NCI-H1417 treated with DMSO at 0.1 percent for 48 hours (cell line): ENCODE measurements at places on chromosomes 6 and 20.

DNA sequence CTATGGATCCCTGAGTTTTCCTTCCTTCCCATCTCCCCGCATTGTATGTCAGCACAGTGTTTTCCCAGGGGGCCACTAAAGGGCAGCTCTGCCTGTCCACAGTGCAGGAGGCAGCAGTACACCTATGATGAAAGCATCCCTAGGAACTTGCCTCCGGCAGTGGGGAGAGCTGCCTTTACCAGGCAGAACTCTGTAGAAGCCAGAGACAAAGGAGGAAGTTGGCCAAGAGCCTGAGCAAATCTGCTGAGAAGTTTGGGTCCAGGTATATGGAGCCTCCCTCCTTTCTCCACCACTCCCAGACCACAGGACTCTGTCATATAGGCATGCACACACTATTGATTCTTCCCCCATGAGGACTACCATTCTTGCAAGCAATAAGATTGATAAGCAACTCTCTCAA is 282.7 kb downstream of the TBC1D7 start:
- no peak for DNase-seq

- DNase-seq: no peak
Observed at GRCh38 chr6:12047792-12048432, 35.8 kb downstream of the HIVEP1 start.

DNA sequence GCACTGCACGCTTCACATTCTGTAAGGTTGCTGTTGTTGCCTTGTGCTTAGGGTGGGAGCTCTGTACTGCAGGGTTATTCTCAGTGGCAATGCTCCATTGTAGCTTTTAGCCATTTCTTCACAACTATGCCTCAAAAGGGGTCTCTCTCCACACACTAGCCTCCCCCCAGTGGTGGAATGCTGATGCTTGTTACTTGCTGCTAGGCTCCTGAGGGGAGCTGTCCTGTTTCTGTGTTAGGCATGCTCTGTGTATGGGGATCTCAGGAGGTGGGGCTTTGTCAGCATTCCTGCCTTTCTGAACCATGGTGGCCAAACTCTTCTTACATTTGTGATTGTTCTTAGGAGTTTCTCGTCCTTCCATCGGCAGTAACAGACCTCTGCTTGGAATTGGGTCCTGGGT is 18.8 kb downstream of the TMEM170B start:
- DNase-seq: no peak

GRCh38 chr20:3074812-3075211 is 3.4 kb downstream of the OXT start:
- no peak for DNase-seq

DNA sequence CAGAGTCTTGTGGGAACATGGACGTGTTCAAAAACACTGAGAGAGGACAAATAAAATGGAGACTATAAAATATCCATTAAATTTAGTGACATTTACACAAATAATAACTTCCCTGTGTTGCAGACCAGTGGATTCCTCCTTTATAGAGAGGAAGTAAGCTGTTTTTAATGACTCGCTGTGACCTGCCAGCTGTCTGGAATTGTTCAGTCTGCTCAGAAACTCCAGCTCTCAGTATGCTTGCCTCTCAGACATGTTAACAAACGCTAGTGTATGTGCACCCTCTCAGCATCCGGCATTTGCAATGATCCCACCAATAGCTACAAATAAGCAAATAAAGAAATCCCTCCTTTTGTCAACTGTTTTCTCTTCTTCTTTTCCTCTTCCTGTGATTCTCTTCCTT is 158.0 kb upstream of the TCF21 start:
- DNase-seq: no peak

GRCh38 chr6:75800708-75801505 is 51.9 kb downstream of the MYO6 start:
- no peak for DNase-seq

DNA sequence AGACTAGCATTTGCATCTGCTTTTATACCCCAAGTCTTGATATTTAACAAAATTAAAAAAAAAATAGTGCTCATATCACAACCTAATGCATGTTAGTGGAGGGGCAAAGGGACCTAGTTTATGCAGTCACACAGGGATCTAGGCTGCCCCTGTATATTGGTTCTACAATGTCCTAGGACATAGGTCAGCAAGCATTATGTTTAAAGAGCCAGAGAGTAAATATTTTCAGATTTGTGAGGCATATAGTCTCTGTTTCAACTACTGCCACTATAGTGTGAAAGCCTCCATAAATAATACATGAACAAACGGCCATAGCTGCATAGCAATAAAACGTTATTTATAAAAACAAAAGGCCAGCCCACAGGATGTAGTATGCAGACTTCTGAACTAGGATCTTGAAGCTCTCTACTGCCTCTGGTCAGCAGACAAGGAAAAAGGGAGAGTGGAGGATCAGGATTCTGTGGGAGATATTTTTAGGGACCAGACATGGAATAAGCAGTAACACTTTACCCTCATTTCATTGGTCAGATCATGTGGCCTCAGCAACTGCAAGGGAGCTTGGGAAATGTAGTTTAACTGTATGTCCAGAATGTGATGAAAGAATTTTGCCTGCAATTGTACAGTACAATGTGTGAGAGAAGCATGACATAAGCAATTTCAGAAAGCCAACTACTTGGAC is 414.2 kb upstream of the SPTLC3 start:
- no peak for DNase-seq

DNA sequence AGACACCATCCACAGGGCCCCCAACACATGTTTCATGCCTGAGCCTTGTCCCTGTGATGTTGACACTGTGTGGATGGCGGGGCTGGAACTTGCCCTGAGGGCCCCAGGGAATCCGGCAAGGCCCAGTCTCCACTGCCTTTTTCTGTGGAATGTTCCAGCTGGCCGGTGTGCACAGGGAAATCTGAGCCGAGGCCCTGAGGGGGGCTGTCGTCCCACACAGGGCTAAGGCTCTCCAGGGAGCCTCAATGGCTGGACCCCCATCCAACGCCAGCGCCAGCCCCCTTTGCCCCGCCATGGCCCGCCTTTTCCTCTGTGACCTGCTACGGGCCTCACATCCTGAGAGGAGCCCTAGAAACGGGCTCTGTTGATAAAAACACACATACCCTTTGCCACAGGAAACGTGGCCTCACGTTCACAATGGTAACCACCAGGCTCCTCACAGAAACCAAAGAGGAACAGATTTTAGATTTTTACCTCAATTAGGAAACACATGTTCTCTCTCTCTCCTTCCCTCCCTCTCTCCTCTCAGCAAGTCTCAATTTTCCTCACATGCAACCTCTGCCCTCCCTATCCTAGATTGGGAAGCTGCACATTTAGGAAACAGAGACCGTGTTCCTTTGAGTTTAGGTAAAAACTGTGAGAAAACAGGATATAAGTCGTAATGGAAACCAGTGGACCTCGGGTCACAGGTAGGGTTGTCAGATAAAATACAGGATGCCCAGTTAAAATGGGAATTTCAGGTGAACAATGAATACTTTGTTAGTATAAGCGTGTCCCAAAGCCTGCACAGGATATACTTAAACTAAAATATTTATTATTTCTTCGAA is 13.7 kb upstream of the ZNF831 start:
- DNase-seq: no peak

DNA sequence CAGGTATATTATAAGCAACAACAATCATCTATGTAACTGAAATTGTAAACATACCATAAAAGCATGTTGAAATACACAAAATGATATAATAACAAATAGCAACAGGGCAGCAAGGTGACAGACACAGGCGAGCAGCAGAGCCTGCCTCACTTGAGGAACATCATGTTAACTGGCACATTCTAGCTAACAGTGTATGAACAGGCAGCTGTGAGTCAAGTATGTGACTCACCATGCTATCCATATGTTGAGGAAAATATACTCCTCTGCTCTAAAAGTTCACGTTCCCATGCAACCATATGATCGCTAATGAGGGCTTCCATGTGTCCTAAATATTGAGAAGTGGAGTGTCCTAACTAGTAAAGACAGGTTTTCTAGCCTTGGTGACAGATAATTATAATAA is 18.4 kb downstream of the SERAC1 start:
- no peak for DNase-seq

GRCh38 chr6:140082867-140083297 is 708.4 kb upstream of the CITED2 start:
- no peak for DNase-seq

DNA sequence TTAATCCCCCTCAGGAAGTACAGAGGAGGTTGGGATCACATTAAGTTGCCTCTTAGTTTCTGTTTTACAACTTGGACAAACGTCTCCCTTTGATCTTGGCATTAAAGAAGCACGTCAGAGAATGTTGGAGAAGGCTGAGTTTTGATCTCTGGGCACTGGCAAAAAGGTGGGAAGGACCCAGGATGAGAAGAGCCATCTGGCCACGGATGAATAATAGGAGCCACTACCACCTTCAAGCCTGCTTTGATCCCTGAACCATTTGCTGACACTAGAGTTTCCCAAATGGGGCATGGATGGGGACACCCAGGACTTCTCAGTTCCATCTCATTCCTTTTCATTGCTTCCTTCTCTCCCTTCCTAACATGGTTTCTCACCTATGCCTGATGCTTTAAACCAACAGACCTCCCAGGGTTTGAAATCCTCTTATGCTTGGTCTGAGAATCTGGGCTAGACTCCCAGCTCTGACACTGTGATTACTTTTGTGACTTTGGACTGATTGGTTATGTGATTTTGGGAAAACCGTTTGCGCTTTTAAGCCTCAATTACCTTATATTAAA is 5.8 kb downstream of the TM9SF4 start:
- DNase-seq: no peak

GRCh38 chr20:44231713-44232468 is 15.2 kb upstream of the GDAP1L1 start:
- no peak for DNase-seq

DNA sequence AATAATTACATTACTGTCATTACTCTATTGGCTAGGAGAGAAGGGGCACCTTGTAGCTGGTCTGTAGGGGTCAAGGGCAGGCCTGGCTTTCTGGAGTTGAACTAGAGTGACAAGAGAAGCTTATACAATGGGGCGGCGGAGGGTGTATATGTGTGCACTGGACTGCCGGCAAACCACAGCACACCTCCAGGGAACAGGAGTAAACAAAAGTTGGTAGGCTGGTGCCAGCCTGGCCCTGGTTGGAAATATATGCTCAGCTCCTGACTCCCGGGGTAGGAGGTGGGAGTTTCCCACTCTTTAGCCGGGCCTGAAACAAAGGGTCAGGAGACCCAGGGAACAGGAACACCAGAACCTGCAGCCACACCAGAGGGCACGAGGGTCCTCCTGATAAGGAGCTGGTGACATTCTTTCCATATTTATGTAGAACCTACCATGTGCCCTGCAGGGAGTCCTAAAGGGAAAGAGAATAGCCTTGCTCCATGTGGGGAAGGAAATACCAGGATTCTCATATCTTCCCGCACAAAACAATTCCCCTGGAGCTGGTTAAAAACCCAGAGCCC is 5.1 kb downstream of the C6orf132 start:
- DNase-seq: no peak

DNA sequence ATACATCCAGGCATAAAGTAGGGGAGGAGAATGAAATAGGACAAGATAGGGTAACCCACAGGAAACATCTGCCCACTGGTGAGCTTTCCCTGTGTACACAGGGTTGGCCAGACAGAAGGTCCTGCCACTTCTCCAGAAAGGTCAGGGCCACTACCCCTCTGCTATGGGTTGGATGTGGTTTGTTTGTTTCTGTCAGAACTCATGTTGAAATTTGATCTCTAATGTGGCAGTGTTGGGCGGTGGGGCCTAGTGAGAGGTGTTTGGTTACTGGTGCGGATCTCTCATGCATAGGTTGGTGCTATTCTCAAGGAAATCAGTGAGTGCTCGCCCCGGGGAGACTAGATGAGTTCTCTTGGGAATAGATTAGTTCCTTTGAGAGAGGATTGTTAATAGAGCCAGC is 15.6 kb upstream of the MAS1 start:
- DNase-seq: no peak

DNA sequence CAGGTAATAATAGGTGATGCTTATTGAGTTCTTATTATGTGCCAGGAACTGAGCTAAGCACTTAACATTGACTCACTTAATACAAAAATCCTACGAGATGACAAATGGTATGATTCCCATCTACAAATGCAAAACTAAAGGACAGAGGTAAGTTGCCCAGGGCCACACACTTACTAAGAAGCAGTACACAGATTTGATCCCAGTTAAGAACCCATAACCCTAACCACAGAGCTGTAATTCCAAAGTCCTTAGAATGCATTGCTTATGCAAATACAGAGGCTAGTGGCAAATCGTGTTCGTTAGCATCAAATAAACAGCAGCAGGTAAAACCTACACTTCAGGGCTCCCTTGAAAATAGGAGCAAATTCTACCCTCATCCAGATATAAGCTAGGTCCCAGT is 104.0 kb downstream of the SASH1 start:
- no peak for DNase-seq

GRCh38 chr20:50037123-50037522 is 54.3 kb downstream of the SNAI1 start:
- no peak for DNase-seq

GRCh38 chr6:73817253-73817652 is 121.2 kb downstream of the CD109 start:
- DNase-seq: no peak

GRCh38 chr20:47872341-47872740 is 87.1 kb upstream of the SULF2 start:
- DNase-seq: no peak

- no peak for DNase-seq
Observed at GRCh38 chr6:33896391-33897188, 92.8 kb upstream of the MLN start.

- DNase-seq: no peak
Observed at GRCh38 chr6:46776070-46776712, 17.0 kb upstream of the MEP1A start.

GRCh38 chr6:142802124-142802523 is 142.9 kb downstream of the HIVEP2 start:
- DNase-seq: no peak

DNA sequence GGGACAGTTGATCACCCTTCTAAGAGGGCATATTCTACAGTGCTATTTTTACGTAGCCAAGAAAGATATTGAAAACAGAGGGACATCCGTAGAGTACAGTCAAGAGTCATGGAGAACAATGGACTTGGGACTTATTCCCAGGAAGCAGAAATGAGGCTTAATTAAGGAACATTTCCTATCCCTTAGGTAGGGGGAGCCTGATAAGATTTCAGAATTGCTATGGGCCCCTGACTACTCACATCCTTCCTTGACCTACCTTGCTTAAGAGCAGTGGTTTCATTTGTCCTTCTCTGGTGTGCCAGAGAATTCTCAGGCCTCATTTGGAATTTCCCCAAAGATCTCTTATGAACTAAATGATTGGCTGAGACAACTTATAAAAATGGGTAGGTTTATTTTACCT is 189.5 kb upstream of the DTNBP1 start:
- DNase-seq: no peak

GRCh38 chr20:32753731-32754130 is 8.5 kb upstream of the DNMT3B start:
- no peak for DNase-seq

DNA sequence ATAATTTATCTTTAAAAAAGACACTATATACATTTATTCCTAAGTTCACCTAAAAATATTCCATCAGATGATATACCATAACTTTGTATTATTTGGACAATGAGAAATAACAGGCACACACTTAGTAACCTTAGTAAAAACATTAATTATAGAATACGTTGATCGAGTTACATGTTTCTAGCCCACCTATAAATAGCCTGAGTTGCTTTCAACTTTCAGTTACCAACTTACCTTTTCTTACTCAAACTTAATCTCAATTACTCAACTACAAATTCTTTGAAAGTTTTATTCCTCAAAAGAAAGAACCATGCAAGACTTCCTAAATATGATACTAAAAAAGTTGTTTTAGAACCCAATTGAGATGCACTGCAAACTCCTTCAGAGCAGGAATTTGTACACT is 12.2 kb downstream of the ARHGAP18 start:
- DNase-seq: no peak

GRCh38 chr6:57165080-57165479 is 7.0 kb upstream of the BAG2 start:
- DNase-seq: no peak
